Esophagus mucosa (tissue), 1 donor: ENCODE measurements at places on chromosomes 1 and 21. TPM values are rescaled to one million over a fixed set of nuclear protein-coding genes. Genes with fewer than 3 reads are reported as not detected.

GRCh38 chr1:160651433-160652064, 4.7 kb upstream of the SLAMF1 start:
- ATAC-seq, result no peak

DNA sequence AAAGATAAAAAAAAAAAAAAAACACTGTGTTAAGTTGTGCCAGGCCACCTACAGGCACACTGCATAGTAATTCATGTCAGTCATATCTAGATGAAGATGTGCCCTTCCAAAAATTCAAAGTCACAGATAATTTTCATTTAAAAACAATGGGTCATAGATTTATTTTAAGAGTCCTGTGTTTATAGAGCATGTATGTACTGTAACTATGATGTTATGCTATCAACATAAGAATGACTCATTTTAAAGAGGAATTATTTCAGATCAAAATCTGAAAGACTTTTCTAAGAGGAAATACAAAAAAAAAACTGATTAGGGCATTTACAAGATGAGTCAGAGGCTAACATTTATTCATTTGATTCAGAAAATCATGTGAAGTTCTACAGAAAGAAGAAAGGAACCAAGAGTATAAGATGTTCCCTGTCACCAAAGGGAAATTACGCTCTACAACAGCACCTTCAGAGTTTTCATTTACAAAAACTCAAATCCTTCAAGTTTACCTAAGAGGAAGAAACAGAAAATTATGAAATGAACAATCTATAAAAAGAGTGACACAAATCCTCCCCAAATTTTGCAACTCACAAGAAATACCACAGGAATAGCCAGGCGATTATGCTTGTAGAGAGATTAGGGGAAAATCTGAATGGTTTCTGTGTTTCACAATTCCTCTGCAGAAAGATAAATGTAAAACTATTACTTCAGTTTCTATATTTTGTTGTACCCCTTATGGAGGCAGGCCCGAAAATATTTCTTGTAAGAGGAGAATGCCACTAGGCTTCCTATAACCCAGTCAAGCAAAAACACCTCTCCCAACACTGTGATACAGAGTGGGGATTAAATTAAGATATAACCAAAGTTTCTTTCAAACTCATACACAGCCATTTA, 13.8 kb downstream of the TP53BP2 start:
- peak; percentile 35 for ATAC-seq

LCE2A gene
- total RNA-seq, result not detected

DNA sequence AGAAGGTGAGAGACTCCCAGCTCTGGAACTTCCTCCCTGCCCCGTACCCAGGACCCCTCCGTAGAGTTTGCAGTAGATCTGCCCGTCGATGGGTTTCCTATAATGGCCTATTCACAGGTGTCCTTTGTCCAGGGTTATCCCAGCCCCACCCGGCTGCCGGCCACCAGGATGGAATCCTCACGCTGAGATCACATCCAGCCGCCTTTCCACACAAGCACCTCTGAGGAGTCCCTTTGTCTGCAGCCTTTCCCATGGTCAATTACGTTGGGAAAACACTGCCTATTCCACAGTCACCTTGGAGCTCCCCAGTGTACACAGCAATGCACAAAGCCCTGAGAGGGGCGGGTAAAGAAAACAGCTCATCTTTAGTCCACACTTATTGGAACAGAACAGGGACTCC, 190.0 kb upstream of the EDN2 start:
- no peak for ATAC-seq

- ATAC-seq, result no peak
Measured at GRCh38 chr1:78474092-78474491, 16.7 kb upstream of the PTGFR start.

- ATAC-seq, result peak; percentile 6
Measured at GRCh38 chr1:109895720-109896504, 14.7 kb upstream of the CSF1 start.

DNA sequence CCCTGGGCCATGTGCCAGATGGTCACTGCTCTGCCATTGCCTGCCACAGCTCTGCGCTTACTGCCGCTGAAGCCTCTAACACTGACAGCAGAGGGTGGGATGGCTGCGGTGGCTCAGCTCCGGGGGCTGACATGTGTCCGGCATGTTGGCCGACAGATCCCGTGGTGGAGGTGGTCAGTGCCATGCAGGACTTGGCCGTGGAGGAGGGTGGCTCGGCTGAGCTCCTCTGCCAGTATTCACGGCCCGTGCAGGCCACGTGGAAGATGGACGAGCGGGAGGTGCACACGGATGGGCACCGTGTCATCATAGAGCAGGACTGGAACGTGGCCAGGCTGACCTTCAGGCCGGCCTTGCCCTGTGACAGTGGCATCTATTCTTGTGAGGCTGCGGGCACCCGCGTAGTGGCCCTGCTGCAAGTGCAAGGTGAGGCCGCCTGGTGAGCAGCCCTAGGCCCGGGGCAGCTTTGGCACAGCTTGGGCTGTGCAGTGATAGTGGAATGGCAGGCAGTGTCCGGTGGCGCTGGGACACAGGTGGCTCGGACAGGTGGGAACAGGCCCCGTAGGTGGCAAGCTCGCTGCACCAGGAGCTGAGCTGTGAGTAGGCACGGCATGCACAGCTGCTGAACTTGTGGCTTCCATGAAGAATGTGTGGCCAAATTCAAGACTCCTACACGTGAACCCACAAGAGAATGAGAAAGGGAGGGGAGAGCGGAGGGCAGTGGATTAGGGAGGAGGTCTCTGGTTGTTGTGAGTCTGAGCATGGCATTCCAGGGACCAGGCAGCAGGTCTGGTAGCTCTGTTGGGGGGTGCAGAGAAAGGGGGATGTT, 91.8 kb downstream of the TRIM11 start:
- ATAC-seq, result no peak

DNA sequence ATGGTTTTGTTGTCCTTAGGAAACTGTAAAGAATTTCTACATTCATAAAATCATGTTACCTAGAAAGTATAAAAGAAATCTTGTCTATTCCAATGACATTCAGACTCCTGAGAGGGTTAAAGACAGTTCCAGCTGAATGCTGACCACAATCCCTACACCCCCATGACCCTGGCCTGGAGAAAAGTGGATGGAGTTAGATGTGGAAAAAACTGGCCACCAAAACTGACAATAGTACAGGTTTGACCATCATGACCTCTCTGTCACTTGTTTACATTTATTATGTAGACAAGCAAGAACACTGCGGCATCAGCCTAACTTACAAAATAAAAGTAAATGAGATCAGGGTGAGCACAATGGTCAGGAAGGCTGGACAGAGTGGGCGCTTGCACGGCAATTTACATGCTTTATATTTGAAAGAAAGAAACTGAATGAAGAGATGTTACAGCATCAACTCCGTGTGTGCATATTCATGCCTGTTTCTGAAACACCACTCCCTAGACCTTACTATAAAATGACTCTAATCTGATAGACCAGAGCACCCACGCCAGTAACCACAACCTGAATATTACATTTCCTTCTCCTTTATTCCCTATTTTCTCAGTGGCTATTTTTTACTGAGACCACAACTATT, 116.0 kb downstream of the ESRRG start:
- ATAC-seq, result no peak

DNA sequence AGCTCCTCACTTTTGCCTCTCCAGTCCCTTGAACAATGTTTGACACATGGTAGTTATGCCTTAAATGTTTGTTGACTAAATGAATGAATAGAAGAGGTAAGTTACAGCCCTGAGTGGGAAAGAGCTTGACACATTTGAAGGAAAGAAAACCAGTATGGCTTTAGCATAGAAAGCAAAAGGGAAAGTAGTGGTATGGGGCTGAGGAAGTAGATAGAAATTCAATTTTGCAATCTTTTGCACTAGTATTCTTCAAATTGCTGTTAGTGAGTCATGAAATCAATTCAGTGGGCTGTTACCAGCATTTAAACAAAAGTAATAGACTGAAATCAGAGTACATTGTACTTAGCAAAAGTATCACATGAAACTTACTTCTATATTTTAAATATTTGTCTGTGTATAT, 21.1 kb downstream of the PLA2G4A start:
- no peak for ATAC-seq

DNA sequence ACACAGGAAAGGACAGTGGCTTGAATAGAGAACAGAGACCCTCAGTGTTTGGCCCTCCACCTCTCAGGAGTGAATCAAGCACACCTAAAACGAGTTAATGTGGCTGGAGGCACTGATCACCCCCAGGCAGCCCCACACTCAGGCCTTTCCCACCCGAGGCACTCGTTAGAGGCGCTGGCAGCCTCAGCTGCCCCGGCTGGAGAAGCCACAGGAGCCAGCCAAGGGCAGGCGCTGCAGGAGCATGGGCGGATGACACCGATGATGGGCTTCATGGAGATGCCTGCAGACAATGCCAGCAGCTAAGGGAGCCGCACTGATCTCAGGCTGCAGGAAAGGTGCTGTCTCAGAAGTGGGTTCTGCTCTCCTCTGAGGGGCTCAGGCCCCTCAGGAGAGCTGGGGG, 24.1 kb upstream of the ABCG1 start:
- no peak for ATAC-seq

GRCh38 chr1:66809245-66809644, 8.2 kb upstream of the INSL5 start:
- no peak for ATAC-seq

- ATAC-seq, result no peak
Measured at GRCh38 chr21:31609081-31609480, 50.4 kb upstream of the SOD1 start.

DNAI4 gene
- total RNA-seq, result 0.56 TPM

DNA sequence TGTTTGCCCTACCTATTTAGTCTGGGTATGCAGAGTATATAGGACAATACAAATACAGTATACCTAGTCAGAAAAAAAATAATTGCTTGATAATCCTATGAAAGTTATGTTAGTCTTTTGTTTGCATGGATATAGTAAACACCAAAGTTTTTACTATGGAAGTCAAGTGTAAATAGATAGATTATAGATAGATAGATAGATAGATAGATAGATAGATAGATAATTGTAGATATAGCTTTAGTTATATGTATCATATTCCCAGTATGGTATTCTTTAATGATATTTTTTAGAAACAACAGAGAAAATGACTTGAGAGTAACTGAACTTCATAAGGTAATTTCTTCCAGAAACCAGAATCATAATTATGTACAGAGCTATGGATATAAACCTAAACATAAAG, 158.2 kb downstream of the NCAM2 start:
- no peak for ATAC-seq

DNA sequence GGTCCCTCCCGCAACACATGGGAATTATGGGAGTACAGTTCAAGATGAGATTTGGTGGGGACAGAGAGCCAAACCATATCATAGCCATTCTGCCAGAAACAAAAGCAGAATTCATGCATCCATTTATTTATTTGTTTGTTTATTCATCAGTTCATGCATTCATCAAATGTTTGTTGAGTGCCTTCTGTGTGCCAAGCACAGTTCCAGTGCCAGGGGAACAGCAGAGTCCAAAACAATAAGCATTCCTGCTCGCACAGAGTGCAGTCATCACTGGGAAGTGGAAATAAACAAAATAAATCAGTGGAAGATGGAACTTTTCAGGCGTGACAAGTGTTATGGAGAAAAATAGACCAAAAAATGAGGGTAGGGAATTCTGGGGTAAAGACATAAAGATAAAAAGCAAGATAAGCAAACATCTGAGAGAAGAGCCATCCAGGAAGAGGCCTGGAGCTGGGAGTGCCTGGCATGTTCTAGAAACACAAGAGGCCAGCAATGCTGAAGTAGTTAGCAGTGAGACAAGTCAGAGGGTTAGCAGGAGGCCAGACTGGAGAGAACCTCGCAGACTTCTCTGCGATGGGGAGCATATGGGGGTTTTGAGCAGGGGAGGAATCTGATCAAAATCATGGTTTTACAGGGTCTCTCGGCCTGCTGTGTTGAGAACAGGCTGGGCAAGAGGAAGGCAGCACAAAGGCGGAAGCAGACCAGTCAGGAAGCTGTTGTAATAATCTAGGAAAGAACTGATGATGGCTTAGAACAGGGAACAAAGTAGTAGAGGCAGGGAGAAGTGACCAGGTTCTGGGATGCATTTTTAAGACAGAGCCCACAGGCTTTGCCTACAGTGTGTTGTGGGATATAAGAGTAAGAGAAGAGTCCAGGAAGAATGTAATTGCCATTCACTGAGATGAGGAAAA, 113.2 kb downstream of the GLUL start:
- no peak for ATAC-seq

GRCh38 chr21:34500191-34500590, 11.8 kb downstream of the KCNE1 start:
- no peak for ATAC-seq

INTS7 gene
- total RNA-seq, result 16.8 TPM
